ENCODE measurements at places on chromosomes 7 and 10. TPM values are rescaled to one million over a fixed set of nuclear protein-coding genes. Genes with fewer than 3 reads are reported as not detected.

Gene THSD7A
- not detected for total RNA-seq

Gene NPSR1
- not detected for total RNA-seq

Gene WNT8B
- total RNA-seq: not detected

Gene TMEM176A
- total RNA-seq: not detected

Gene TYSND1
- total RNA-seq: 8.0 TPM

Gene CLRN3
- not detected for total RNA-seq

Gene FXYD4
- total RNA-seq: not detected

Gene NACAD
- 1.1 TPM for total RNA-seq

Gene PCDH15
- total RNA-seq: not detected

Gene NUTM2B
- 0.95 TPM for total RNA-seq

Gene MMD2
- total RNA-seq: not detected

Gene ZPBP
- not detected for total RNA-seq

Gene ACSL5
- total RNA-seq: 85.4 TPM

Gene PLPP4
- total RNA-seq: not detected

Gene TRIM50
- not detected for total RNA-seq
